ENCODE measurements at places on chromosomes 6 and 20.
A peak's percentile ranks its signal among the peaks of the same experiment; 100 is the strongest.

GRCh38 chr6:29924287-29924686, 18.0 kb upstream of the HLA-A start:
- no peak for DNase-seq

- no peak for DNase-seq
These were observed 5.9 kb upstream of the HMGA1 start for GRCh38 chr6:34230653-34231371.

GRCh38 chr6:45209762-45210161, 118.4 kb upstream of the RUNX2 start:
- peak; percentile 25 for DNase-seq

GRCh38 chr20:4637081-4637797, 84.5 kb upstream of the PRND start:
- peak; percentile 9 for DNase-seq

DNA sequence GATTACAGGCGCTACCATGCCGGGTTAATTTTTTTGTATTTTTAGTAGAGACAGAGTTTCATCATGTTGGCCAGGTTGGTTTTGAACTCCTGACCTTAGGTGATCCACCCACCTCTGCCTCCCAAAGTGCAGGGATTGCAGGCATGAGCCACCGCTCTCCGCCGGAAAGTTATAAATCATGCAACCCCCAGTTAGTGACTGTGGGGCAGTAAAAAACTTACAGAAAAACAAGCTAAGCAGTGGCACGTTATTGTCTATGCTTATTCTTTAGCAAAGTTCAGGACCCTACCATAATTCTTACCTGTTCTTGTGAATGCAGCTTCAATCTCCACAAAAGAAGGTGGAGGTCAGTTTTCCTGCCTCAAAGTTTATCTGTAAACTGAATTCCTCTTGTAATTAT, 47.5 kb upstream of the BTN3A2 start:
- no peak for DNase-seq

- DNase-seq: peak; percentile 80
These were observed 34.3 kb downstream of the HLA-DMB start for GRCh38 chr6:32906539-32906938.

GRCh38 chr20:41171736-41172295, 34.5 kb downstream of the PLCG1 start:
- DNase-seq: no peak

DNA sequence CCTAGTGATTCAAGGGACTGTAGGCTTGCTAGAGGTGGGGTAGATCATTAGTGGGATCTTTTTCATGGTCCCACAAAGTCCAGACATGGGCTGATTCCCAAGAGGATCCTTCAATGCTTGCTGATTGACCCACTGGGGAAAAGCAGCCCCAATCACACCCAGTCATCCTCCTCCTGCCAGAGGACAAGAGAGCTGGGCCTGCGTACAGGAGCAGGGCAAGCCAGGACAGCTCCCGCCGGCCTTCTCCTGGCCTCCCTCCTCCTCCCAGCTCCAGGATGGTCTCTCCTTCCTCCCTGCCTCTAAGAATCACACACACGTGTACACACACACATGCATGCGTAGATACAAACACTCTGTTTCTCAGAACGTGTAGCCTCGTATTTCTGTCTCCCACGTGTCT, 27.0 kb downstream of the KCNK15 start:
- DNase-seq: no peak

GRCh38 chr6:166286839-166287271, 21.3 kb downstream of the PRR18 start:
- no peak for DNase-seq

DNA sequence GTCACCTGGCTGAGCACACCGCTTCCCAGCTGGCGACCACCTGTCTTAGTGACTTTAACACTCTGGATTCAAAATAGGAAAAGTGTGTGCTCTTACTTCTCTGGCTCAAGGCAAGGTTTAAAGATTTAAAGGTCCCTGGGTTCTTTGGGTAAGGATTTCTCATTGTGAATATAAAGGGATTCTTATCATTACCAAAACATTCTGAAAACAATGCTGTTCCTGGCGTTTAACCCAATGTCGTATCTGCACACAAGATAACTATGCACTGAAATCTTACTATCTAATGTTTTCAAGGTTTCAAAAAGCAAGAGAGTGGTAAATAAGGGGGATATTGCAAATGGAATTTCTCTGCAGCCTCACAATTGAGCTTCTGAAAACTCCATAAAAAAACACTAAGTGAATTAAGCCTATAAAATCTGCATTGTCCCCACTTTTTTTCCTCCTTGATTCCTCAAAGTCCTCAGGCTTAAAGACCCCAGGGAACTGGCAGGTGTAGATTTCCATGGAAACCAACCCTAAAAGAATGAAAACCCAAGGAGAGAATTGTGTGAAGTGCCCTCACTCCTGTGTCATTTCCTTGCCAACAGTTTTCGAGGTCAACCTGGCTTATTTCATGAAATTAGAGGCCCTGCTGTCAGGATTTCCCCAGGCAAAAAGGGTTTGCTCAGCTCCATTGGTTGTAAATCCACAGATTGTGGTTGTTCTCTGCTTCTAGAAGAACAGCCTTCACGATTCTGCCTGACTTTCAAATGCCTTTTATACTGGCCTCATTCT, 44.0 kb downstream of the BMP2 start:
- no peak for DNase-seq

DNA sequence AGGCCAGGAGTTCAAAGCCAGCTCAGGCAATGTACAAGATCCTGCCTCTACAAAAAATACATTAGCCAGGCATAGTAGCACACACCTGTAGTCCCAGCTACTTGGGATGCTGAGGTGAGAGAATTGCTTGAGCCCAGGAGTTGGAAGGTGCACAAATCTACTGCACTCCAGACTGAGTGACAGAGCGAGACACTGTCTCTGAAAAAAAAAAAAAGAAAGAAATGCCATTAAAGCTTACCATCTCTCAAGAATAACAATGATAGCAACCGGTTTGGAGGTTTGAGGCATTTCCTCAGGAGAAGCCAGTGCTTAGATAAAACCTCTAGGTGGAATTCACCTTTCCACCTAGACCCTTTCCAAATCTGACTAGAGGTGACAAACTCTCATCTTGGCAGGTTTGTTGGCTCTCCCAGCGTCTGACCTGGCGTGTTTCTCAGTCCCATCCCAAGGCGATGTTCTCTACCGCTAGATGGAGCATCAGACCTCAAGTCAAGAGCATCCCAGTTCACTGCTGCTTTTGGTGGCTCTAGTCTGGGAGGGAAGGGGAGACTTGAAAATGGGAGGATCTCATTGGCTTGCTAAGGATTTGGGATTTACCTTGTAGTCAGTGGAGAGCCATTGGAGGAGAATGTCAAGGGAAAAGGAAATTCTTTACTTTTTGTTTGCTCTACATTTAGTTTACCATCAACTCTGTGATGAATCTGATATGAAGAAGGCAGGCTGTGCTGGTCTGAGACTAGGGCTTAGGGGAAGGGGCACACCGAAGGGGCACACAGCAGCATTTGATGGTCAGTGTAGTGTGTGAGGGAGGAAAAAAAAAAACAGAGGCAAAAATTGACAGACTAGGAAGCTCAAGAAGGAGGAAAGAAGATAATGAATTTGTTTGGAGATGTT, 67.9 kb downstream of the NCOA7 start:
- DNase-seq: peak; percentile 68

GRCh38 chr6:128305976-128306375, 214.4 kb downstream of the PTPRK start:
- no peak for DNase-seq

- DNase-seq: no peak
These were observed 66.6 kb downstream of the SHPRH start for GRCh38 chr6:145897552-145897951.

DNA sequence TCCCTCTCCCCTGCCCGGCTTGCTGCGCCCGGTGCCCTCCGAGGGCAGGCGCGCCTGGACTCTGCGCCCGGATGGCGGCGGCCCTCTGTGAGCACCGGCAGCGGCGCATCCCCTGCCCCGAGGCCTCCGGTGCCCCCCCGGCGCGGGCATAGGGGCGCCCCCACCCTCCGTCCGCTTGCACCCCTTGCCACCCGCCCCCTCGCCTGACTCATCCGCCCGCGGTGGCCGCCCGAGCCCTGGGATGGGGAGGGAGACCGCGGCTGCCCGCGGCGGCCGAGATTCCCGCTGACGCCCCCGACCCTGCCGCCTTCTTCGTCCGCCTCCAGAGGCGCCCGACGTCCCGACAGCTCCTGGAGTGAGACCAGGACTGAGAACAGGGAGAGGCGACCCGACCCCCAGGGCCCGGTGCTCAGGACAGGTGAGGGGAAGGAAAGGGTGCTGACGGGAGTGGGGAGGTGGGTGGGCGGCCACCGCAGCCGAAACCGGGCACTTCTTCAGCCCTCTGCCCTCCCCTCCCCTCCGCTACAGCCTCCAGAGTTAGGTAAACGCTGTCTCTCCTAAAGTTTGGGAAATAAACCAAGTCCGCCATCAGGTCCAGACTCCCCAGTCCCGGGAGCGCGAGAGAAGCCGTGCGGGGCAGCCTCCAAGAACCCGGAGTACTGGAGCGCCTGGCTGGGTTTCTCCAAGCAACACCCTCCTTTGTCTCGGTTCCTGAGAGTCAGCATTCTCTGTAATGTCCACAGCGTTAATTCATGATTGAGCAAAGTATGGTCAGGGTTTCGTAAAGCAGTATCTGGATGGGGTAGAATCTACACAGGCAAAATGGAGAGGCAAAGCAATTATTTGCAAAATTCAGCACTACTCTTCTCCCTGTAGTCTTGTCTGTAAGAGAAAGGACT, 539 bp downstream of the TMEM200A start:
- DNase-seq: peak; percentile 52

DNA sequence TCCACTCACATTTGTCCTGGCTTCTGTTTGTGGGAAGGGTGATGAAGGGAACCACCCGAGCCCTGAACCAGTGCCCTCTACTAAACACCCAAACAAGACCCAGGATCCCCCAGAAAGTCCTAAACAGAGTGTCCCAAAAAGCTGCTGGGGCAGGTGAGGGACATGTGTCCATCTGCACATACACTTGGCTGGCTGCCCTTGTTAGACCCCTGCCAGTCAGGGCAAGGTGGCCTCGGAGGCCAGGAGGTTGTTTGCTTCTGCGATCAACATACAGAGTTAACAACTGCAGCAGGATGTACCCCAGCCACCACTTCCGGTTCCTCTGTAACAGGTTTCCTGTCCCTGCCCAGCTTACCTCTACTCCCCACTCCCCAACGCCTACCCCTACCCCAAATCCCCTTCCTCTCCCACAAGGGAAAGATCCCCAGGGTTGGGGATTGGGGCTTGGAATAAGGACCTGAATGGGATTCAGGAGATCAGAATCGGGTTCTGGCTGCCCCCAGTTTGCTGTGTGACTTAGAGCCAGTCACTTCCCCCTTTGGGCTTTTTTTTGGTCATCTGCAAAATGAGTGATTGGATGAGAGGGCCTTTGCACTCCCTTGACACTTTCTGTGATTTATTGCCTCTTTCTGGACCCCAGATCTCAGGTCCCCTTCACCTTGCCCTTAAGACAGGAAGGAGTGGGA, 13.9 kb downstream of the DEF6 start:
- no peak for DNase-seq

DNA sequence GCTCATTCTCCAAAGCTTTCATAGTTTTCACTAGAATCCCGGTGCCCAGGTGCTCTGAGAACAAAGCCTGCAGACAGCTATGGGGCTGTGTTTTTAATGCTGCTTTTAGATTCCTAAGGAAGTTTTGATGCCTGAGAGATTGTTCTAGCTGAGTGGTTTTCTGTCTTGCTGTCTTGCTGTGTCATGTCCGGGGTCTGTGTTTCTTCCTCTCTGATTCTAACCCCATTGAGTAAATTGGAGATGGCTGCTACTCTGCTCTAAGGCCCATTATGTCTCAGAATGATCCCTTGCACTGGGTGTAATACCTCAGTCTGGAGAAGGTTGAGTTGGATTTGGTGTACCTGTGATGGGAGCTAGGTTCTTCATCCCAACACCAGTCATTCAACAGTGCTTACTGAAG, 63.4 kb downstream of the ARID1B start:
- no peak for DNase-seq

DNA sequence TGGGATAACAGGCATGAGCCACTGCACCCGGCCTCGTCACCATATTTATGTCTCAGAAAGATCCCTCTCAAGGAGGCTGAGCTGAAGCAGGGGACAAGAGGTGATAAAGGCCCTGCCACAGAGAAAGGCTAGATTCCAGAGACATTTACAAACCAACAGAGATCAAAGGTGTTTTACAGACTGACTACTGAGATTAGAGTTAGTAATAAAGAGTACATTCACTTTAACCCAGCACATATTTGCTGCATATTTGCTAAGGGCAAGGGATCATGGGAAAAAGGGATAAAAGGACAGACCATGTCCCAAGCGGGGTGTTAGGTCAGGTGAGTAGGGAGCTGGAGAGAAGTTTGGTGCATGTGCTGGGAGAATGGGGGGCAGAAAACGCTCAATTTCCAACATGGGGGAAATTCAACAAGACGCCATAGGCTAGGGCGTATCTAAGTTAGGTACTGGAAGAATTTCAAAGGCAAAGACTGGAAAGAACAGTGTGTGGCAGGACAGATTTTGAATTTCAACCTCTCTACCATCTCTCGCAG, 43.8 kb upstream of the SEC63 start:
- no peak for DNase-seq

DNA sequence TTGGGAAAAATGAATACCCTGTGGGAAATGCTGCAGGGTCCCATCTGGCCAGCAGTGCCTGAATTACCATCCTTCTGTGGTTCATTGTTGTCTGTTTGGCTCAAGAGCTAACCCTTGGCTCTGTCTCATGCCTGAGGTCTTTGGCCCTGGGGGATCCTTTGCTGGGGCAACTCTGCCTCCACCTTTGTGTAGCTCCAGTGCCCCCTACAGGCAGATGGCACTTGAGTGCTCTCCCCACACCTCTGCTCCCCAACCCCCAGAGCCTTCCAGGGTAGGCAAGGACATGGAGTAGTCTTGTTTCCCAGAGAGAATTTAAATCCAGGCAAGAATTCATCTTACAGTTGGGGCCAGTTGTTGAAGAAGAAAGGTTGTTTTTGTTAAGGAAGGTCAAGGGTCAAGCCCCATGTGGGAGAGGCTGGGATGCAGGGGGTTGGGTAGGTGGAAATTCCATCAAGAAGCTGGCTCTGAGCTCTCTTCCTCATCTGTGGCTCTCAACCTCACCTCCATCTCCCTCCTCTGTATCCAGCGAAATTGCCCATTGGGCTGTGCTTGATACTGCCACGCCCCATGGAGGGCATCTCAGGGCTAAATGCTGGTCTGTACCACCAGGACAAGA, 44.2 kb downstream of the ZNF831 start:
- peak; percentile 13 for DNase-seq

GRCh38 chr6:27894839-27895762, 17.1 kb downstream of the OR2B2 start:
- DNase-seq: peak; percentile 86

DNA sequence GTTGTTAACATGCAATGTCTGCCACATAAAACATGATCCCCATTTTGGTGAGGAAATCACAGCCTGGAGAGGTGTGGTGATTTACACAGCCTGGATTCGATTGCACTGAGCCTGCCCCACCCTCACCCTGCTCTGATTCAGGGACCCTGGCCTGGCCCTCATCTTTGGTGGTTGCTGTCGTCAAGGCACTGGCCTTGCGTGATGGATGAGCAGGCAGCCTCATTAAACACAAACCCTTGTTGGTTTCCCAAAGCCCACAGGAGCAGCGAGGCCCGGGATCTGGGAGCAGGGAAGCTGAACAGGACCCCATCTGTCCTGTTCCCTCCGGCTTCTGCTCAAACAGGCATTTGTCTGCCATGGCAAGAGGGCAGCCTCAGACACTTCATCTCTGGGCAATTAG, 70.8 kb downstream of the CHMP4B start:
- no peak for DNase-seq
